ENCODE measurements at places on chromosomes 2 and 18.

- no peak for DNase-seq
Measured at GRCh38 chr2:77268626-77269025, 253.6 kb downstream of the LRRTM4 start.

DNA sequence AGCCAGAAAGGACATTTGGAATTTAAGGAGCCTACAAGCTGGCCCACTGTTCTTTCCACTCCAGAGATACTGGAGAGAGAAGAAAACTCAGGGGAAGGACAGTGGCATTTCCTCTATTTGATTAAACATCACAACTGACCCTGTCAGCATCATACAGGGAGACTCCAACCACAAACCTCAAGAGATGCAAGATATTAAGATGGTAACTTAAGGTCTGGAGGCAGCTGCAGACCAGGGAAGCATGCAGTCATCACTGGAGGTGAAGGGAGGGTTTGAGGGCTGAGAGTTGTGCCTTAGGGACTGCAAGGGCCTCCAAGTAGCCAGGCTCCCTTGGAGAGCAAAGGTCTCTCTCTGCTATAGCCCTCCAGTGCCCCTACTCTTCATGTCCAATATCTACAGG is 67.4 kb downstream of the RNF152 start:
- DNase-seq = no peak

- DNase-seq = no peak
Measured at GRCh38 chr2:8522687-8523086, 159.2 kb upstream of the ID2 start.

GRCh38 chr2:75570948-75571729 is 10.4 kb upstream of the EVA1A start:
- no peak for DNase-seq

- no peak for DNase-seq
Measured at GRCh38 chr2:143071185-143071876, 57.9 kb upstream of the ARHGAP15 start.

Data from activated naive CD4-positive, alpha-beta T cell treated with Interleukin-2 at 50 U/mL for 16 hours (primary cell).